ENCODE measurements at places on chromosomes 13 and 19.
A peak's percentile ranks its signal among the peaks of the same experiment; 100 is the strongest.

- no peak for DNase-seq
Observed at GRCh38 chr19:30857966-30858490, 485.8 kb downstream of the ZNF536 start.

DNA sequence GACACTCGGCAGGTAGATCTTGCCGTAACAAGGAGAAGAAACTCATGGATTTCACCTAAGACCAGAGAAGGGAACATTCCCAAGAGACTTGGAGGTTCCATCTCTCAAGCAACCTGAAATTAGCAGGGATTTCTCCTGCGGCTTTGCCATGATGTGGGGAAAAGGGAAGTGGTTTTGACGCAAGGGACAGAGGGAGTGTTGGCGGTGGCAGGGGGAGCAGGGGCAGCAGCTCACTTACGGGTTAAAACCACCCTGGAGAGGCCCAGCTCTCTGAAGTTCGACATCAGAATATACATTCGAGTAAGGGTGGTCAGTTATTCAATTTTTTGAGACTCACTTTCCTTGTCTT is 76.1 kb upstream of the POMP start:
- DNase-seq = no peak

DNA sequence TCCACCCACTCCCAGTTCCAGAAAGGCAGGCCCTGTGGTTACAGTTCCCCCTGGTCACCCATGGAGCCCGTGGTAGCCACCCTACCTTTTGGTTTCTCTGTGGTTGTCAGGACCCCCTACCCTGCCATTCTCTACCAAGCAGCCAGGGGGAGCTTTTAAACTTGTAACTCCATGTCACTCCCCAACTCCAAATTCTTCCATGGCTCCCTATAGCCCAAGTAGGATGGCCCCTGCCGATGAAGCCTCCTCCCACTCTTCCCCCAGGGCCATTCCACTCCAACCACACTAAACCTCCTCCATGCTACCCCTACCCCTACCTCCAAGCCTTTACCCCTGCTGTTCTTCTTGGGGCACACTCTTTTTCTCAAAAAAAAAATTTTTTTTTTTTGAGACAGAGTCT is 2.2 kb downstream of the S1PR2 start:
- no peak for DNase-seq

- DNase-seq = no peak
Observed at GRCh38 chr13:111139452-111139851, 24.3 kb downstream of the ARHGEF7 start.

- DNase-seq = no peak
Observed at GRCh38 chr19:41341669-41342490, 11.8 kb downstream of the TGFB1 start.

- DNase-seq = no peak
Observed at GRCh38 chr19:40192758-40193586, 1.7 kb downstream of the MAP3K10 start.

- no peak for DNase-seq
Observed at GRCh38 chr13:36395280-36395679, 37.0 kb upstream of the CCNA1 start.

GRCh38 chr19:48674921-48675824 is 2.4 kb upstream of the NTN5 start:
- peak; percentile 64 for DNase-seq

GRCh38 chr13:105089858-105090643 is 1445.4 kb downstream of the EFNB2 start:
- DNase-seq = no peak

DNA sequence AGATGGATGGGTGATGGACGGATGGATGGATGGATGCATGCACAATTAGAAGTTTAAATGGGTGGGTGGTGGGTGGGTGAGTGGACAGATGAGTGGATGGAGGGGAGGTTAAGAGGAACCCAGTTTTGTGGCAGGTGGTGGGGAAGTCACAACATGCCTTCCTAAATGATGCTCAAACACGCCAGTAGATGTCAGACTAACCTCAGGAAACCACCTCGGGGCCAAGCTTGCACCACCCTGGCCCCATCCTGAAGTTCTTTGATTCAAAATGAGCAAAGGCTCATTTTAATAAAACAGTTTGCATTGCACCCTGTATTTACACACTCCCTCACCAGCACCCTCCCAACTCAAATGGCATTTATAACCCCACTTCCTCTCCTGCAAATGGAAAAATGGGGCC is 91.4 kb upstream of the CACNA1A start:
- DNase-seq = peak; percentile 16

DNA sequence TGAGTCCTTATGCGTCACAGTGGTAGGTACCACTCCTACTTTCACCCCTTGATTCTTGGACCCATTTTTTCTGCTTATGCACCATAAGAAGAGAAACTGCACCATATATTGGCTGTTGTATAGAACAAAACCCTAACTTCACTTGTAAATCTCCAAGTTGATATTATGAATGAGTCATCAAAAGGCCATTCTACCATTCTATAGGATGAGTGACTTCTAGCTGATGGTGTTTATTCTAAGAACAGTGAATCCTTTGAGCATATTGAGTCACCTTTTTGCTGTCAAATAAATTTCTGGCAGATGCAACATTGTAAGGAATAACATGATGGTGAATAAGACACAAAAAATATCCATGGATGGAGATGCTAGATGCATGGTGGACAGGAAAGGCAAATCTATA is 57.7 kb downstream of the POLR1D start:
- DNase-seq = no peak

- no peak for DNase-seq
Observed at GRCh38 chr13:43291287-43292060, 268.1 kb downstream of the DNAJC15 start.

GRCh38 chr19:44685877-44686276 is 13.1 kb upstream of the CEACAM16 start:
- DNase-seq = no peak

- peak; percentile 71 for DNase-seq
Observed at GRCh38 chr19:37902668-37903067, 3.7 kb downstream of the WDR87 start.

DNA sequence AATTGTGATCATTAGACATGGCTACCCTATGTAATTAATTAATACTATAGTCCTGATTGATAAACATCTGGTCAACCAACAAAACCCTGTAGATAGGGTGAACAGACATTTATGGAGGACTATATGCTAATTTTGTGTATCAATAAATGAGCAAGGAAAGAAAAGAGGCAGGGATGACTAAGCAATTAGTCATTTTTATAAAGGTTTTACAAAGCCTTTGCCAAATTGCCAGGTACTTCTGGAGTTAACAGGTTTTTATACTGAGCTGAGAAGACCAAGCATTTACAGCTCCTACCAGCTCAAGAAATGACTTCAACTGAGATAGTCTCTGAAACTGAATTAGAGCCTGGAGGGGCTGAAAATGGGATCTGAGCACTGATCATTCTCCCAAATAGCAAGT is 186.8 kb upstream of the PRR20A start:
- no peak for DNase-seq

GRCh38 chr19:31070146-31071065 is 278.8 kb downstream of the TSHZ3 start:
- DNase-seq = no peak

- no peak for DNase-seq
Observed at GRCh38 chr19:56670961-56671612, 470 bp downstream of the ZNF835 start.

GRCh38 chr13:113751491-113751890 is 7.5 kb upstream of the TMEM255B start:
- no peak for DNase-seq

DNA sequence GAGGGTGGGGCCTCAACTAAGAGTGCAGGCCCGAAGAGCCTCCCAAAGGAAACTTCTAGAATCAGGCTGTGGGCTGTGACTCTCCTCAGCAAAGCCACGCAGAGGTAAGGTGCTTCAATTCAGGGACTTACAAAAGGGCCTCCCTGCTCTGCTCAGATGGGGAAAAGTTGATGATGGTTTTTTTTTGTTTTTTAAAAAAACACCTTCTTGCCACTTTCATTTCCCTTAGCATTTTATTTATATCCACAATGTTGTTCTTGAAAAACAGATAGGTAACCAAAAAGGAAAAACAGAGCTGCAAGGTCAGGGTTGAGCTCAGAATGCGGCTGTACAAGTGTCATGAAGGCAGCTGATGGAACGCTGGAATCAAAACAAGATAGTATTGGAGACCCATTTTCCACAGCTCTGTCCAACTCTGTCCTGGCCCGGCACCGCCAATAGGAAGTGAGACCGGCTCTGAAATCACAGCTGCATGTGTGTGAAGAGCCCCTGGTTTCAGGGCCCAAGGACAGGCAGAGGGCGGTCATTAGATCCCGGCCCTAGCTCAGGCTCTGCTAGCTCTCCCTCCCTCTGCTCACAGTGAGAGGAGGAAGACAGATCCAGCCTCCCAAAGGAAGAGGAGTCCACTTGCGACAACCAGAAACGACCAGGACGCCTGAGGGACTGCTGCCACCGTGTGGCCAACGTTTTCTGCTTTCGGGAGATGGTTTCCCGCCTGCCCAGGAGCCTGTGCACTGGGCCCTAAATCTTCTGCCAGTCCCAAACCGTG is 58.3 kb downstream of the KLF2 start:
- DNase-seq = peak; percentile 68

DNA sequence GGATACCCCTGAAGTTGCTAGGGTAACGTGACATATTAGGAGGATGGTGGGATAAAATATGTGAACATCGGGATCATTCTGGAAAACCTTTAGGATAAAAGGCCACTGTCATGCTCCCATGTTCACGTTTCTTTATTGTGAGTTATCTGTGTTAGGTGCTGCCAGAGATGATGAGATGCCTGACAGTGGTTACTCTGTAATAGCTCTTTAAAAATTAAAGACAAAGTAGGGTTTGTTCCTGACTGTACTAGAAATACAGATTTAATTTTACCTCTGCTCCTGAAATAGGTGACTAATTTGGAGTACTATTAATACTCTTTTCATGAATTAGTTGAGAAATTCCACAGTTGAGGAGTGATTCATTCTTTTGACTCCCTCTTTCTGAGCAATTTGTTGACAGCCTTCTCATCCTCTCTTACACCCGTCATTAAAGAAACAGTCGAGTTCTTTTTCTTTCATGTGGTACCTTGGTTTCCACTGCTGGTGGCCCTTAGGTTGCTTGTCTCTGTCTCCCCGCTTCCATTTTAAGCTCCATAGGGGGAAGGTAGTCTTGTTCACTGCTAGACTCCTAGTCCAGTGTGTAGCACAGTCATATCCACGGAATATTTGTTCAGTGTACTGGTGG is 28.4 kb downstream of the SAE1 start:
- peak; percentile 28 for DNase-seq

DNA sequence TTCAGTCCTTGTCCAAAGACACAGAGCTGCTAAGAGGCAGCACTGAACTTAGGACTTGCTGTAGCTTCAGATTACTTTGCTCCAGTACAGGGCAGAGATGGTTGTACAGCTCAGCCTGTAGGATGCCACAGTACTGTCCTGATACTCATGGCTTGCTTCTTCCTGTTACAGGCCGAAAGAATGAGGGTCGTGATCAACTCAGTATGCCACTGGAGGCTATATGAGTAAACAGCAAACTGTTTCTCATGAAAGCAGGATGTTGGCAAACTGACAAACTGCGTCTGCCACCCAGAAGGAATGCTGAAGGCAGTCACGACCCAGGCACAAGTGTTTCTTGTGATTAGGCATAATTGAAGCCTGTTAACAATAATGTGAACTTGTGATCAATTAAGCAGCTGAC is 2.8 kb downstream of the ZNF749 start:
- no peak for DNase-seq

DNA sequence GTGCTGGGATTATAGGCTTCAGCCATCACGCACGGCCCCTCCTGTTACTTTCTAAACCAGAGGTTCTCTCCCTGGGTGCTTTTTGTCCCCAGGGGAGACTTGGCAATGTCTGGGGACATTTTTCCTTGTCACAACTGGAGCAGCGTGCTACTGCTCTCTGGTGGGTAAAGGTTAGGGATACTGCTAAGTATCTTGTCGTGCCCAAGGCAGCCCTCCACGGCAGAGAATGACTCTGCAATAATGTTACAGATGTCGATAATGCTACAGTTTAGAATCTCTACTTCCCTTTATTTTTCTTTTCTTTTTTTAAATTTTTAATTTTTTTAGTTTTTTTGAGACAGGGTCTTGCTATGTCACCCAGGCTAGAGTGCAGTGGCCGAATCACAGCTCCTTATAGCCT is 38.0 kb downstream of the ADGRE1 start:
- no peak for DNase-seq

- no peak for DNase-seq
Observed at GRCh38 chr13:65310663-65311328, 1919.3 kb downstream of the PCDH9 start.
